ENCODE measurements at places on chromosomes 11 and 22.
A peak's percentile ranks its signal among the peaks of the same experiment; 100 is the strongest.

- DNase-seq, result no peak
Observed at GRCh38 chr11:20363149-20363499, 390 bp upstream of the HTATIP2 start.

DNA sequence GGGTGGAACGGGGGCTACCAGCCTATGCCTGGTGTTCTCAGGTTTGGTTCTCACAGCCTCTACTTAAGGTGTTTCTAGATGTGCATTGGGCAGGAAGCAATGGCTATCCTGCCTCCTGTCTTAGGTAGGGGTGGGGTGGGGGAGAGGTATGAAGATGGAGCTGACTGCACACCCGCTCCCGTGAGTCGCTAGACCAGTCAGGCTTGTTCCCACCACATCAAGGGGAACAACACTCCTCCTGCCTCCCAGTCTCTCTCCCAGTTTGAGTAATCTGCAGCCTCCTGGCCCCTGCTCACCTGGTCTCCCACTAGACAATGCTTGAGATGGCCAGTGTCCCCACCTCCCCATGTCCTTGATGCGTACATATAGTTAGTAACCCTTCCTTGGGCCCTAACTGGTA lies 79.3 kb upstream of the TENM4 start:
- no peak for DNase-seq

DNA sequence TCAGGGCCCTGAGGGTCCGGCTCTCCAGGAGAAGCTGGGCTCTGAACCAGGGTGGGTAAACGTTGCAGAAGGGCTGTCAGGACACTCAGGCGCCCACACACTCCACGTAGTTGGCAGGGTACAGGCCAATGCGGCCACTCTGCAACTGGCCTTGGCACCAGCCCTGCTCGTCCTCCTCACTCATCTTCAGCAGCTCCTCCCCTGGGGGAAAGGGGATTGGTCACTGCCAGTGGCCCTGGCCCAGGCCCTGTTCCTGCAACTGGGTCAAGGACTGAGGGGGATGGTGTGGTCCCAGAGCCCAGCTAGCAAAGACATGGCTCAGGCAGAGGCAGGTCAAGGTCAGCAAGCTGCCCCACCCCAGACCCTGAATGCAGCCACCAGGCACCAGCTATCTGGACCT lies 1.2 kb upstream of the ARFGAP2 start:
- no peak for DNase-seq

DNA sequence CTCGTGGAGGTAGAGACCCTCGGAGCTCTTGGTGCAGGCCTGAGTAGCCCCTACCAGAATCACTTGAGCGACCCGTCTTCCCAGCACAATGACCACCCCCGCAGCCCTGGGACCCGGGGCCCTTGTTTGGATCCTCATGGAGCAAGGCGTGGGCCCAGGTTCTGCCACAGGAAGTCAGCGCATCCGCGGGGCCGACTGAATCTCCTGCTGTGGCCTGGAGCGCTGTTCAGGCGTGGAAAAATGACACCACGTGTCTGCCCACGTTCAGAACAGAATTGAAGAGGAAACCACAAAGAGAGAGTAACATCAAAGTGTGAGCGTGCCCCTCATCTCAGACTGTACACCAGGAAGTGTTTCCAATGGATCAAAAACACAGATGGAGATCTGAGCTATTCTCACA lies 1479.2 kb downstream of the TBC1D22A start:
- no peak for DNase-seq

- DNase-seq, result no peak
Observed at GRCh38 chr11:134069426-134070341, 812 bp downstream of the JAM3 start.

DNA sequence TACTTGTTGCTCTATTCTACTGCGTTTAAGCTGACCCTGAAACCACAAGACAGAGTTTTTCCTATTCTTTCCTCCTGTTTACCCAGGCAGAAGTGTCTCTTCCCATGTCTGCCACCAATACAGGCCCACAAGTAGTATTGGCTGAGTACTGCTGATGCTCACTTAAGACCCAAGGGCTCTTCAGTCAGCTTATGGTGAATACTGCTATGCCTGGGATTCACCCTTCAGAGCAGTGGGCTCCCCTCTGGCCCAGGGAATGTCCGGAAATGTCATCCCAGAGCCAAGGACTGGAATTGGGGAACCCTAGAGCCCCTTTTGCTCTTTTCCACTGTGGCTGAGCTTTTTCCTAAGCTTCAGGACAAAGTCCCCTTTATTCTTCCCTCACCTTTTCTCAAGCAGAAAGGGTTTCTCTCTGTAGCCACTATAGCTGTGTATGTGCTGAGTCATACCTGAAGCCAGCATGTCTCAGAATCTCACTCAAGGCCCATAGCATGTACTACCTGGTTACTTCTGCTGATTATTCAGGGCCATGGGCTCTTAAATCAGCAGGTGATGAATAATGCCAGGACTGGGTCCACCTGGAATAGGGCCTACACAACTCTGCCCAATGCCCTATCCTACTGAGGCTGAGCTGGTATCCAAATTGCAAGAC lies 745.8 kb upstream of the ANO5 start:
- no peak for DNase-seq

DNA sequence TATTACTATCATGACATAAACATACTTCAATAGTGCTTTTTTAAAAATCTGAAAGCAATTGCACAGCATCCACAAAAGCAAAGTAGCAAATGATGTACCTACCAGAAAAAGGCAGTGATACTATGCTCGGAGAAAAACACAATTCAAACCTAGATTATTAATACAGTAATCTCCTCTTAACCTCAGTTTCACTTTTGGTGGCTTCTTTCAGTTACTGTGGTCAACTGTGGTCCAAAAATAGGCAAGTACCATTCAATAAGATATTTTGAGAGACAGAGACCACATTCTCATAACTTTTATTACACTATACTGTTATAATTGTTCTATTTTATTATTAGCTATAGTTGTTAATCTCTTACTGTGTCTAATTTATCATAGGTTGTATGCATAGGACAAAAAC lies 20.8 kb downstream of the KCNA4 start:
- DNase-seq, result no peak

GRCh38 chr22:38844315-38845003 lies 631 bp upstream of the NPTXR start:
- DNase-seq, result no peak

DNA sequence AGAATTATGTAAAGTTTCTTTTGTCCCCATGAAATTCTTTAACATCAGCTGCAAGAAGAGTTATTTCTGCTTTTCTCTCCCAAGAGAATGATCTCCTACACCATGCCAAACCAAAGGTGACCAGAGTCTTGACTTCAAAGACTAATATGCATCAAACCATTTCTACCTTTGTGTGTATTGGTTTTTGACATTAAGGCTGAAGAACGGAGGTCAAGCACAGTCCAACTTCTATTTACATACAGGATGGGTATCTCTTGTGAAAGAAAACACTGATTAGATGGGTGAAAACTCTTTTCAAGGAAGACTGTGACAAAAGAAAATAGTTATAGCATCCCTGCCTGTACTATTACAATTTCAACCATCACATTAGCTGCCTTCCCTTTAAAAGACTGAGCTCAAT lies 256.3 kb downstream of the CADM1 start:
- no peak for DNase-seq

DNA sequence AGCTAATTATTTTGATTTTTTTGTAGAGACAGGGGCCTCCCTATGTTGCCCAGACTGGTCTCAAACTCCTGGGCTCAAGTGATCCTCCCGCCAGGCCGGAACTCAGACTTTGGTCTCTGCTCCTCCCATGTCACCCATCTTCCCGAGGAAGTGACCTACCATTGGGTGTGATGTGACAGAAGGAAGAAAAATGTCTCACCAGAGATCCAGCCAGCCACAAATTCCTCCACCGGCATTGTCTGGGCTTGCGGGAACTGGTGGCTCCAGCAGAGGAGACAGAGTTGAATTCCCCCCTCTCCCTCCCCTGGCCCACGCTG lies 772 bp downstream of the SLC25A45 start:
- peak; percentile 66 for DNase-seq

DNA sequence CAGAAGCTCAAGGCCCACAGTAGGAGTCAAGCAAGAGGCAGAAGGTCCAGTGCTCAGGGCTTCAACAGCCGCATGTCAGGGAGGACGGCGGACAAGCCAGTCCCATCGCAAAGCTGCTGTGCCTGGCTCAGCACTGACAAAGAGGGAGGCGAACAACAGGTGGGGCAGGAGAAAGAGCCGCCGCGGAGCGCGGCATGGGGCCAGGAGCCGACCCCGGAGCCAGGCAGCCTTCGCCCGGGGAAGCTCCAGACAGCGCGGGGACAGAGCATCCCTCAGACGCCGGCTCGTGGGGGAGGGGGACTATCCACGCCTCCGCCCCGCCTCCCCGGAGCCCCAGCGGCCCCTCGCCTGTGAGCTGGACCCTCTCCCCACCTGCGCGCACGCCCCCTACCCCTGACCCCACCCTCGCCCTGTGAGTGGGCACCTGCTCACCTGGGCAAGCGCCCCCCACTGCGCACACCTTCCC lies 369 bp downstream of the DHCR7 start:
- peak; percentile 49 for DNase-seq

DNA sequence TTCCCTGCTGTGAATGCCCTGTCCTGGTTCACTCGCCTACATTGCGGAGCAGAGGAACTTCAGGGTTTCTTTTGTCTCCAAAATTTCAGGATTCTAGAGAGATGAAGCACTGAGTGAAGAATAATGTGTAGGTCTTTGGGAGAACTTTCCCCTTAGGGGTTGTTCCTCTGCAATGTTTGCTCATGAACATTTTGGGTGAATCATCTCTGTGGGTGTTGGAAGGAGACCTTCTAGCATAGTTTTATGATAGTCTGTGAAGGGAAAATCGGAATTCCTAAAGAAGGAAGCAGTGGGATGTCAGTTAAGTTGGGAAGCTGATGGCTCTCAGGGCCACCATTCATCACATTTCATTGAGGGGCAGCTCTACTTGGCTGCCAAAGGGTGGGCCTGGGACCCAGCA lies 64.8 kb downstream of the MIAT start:
- no peak for DNase-seq

- no peak for DNase-seq
Observed at GRCh38 chr22:32625985-32626384, 151.4 kb downstream of the FBXO7 start.

DNA sequence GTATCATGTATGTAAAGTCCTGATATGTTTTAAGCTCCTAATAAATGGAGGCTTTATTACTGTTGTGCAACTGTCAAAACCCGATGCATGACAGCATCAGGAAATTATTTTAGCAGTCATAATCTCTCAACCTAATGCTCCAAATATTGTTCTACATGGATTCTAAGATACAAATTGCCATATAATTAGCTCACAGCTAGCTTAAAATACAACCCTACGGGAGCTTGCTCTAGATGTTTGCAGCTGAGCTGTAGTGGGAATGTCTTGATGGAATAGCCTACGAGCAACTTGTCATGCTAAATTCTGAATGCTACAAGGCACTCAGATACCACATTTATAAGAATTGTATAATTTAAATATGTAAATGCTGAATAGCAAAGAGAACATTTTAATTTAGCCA lies 109.8 kb downstream of the STK33 start:
- DNase-seq, result no peak

DNA sequence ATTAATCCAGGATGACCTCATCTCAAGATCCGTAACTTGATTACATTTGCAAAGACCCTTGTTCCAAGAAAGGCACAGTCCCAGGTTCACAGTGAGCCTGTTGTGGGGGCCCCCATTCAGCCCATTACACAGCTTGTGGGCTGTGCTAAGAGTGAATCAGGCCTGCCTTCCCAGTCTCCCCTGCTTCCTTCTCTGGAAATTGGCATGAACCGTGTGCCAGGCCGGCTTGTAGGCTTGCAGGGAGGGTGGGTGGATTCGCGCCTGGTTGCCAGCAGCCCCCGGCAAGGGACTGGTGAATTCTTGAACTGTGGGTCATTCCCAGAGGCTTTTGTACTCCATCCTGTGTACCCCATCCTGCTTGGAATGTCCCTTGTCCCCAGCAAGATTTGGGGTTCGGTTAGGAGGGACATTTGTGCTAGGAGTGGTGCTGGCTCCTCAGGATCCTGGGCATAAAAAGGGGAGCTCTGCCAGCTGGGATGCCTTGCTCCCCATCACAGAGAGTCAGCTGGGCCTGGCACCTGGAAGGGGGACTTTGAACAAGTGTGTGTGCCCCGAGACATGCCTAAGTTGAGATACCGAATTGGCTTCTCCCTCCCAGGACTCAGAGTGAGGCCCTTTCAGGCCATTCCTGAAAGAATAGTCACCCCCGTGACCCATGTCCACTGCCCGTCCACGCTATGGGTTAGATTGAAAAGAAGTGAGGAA lies 818.2 kb downstream of the BRD1 start:
- no peak for DNase-seq

DNA sequence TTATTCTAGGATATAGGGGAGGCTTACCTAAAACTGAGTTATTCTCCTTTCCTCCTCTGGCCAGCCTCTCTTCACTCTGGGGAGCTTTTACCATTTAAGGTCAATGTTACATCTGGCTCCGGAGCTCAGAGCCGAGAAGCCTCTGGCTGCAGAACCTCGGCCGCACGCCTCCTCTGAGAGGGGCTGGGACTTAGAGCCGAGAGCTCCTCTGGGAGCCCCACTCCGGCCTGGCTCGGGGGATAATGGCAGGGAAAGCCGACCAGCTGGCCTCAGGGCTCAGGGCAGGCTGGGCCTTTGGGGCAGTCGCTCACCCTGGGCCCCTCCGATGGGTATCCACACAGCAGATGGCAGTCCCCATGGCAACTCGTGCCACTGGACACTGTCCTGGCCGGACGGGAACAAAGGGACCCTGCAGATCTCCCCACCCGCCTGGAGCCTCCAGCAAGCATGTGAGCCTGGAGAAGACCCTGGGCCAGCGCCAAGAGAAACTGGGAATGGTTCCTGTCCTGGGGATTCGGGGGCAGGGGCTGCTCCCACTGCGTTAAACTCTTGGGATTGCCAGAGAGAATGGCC lies at the start of gene IRAG1:
IRAG1 (minus strand) TSS at position 247 of the 573 bp plus-strand sequence; CDS start at position 94, 153 bp downstream.
- no peak for DNase-seq

GRCh38 chr11:35511666-35512065 lies 13.8 kb downstream of the PAMR1 start:
- DNase-seq, result no peak

GRCh38 chr22:18057568-18058209 lies 20.1 kb upstream of the PEX26 start:
- no peak for DNase-seq

DNA sequence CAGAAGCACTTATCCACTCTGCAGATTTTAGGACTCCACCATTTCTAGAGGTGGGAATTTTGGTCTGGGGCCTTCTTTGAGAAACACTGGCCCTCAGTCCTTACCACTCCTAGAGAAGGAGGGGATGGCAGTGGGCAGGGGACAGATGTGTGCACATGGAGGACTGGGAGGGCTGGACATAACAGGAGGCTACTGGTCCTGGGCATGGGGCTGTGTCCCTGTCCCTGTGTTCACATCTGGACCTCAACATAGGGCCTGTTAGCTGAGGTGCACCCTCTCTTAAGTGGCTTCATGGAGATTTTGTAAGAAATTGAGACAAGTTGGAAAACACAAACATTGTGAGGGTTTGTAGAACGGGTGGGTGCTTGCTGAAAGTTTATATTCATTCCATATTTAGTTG lies 103.4 kb downstream of the ATXN10 start:
- DNase-seq, result no peak

All from activated naive CD4-positive, alpha-beta T cell treated with anti-CD3 and anti-CD28 coated beads for 36 hours (primary cell).